ENCODE measurements at places on chromosomes 3 and 15. TPM values are rescaled to one million over a fixed set of nuclear protein-coding genes. Genes with fewer than 3 reads are reported as not detected.

The ZNF385D gene
- total RNA-seq = 0.94 TPM

The CPEB1 gene
- total RNA-seq = 0.09 TPM

The CHDH gene
- total RNA-seq = 0.38 TPM

The ILDR1 gene
- 0.76 TPM for total RNA-seq

The GOLGA6L2 gene
- not detected for total RNA-seq

The CLEC3B gene
- 25.5 TPM for total RNA-seq

The NUP210 gene
- 23.8 TPM for total RNA-seq

The MAPKBP1 gene
- 7.2 TPM for total RNA-seq

The WDR72 gene
- total RNA-seq = 0.28 TPM

The DENND4A gene
- total RNA-seq = 23.8 TPM

The BCHE gene
- total RNA-seq = 12.4 TPM

The BTLA gene
- total RNA-seq = 19.4 TPM

The DUT gene
- total RNA-seq = 189 TPM

Measured in thymus (tissue), 14 donors.